ENCODE measurements at places on chromosomes 6 and 20.

DNA sequence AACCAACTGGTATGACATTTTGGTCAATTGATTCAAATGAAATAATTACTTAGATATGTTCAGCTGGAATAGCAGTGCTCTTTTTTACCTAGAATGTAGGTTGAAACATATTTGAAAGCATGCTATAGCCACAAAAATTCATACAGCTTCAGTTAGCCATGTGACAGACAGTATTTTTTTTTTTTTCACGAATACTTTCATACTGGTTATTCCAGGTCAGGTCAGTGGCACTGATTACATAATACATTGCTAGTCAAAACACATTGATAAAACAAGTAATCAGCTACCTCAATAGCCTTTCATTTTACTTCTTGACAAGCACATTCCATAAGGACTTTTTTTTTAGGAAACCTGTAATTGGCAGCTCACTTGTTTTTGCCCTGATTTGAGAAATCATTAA lies 222.6 kb downstream of the EYA4 start:
- no peak for DNase-seq

DNA sequence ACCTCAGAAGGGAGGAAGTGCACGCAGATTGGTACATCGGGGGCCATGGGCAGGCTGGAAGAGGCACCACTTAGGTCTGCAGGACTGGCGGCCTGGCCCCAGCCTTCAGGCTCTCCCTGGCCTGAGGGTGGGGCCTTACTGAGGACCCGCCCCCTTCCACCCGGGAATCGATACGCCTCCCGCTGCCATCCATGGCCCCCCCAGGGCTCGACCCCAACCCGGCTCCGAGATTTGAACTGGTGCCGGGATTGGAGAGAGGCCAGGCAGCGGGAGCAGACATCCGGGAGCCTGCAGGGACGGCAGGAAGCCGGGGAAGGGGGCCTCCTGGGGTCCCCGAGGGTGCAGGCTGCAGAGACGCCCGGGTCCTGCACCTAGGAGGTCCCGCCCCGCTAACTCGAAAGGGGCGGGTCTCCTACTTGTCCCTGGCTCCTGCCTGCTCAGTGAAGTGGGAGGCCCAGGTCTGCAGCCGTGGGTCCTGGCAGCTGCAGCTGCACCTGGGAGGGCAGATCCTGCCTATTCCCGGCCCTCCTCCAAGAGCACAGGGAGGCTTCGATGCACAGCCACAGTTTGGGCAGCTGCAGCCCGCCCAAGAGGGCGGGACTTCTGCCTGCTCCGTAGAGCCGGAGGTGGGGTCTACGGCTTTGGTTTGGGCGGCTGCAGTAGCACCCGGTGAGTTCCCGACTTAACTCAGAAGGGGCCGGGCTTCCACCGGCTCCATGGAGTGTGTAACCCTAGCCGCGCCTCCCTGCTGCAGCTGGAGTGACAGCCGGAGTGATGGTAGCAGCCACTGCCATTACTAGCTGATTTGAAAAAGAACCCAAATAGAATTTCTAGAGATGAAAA lies 35.2 kb upstream of the TBC1D22B start:
- DNase-seq = peak; percentile 93

GRCh38 chr6:68054756-68055155 lies 580.3 kb upstream of the ADGRB3 start:
- no peak for DNase-seq

GRCh38 chr6:15247500-15248450 lies 1.9 kb downstream of the JARID2 start:
- peak; percentile 58 for DNase-seq
